ENCODE measurements at places on chromosomes 4 and X.

GRCh38 chr4:161936625-161937550 lies 226.9 kb downstream of the FSTL5 start:
- DNase-seq = no peak

DNA sequence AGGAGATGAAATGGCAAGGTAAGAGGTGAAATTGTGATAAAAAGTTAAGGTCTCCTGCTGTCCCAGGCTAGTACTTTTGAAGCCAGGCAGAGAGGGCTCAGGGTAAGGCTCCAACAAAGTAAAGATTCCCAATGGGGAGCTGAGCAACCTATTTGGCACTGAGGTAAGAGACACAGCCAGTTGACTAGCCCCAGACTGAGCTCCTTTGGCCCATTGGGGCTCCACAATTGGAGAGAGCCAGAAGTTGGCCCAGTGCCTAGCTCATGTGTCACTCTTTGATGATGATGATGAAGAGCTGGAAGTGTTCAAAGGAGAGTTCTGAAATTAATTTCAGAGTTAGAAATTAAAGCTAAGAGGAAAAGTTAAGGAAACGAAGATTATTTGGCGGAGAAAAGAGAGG lies 94.6 kb downstream of the RLIM start:
- DNase-seq = no peak

- DNase-seq = no peak
Measured at GRCh38 chr4:150387981-150388380, 194.0 kb upstream of the MAB21L2 start.

GRCh38 chrX:122046815-122047214 lies 999.4 kb downstream of the GLUD2 start:
- DNase-seq = no peak

- no peak for DNase-seq
Measured at GRCh38 chrX:150688911-150689451, 4.2 kb upstream of the MTMR1 start.

DNA sequence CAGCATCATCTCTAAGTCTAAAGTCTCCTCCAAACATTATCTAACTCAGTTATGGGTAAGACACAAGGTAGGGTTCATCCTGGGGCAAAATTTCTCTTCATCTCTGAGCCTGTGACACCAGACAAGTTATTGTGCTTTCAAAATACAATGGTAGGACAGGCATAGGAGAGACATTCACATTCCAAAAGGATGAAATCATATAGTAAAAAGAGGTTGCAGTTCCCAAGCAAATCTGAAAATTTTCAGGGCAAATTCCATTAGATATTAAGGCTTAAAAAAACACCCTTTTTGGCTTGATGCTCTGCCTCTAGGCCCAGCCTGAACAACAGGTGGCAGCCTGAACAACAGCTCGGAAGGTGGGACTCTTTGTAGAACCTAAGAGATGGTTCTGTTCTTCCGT lies 448.3 kb upstream of the SLIT2 start:
- no peak for DNase-seq

DNA sequence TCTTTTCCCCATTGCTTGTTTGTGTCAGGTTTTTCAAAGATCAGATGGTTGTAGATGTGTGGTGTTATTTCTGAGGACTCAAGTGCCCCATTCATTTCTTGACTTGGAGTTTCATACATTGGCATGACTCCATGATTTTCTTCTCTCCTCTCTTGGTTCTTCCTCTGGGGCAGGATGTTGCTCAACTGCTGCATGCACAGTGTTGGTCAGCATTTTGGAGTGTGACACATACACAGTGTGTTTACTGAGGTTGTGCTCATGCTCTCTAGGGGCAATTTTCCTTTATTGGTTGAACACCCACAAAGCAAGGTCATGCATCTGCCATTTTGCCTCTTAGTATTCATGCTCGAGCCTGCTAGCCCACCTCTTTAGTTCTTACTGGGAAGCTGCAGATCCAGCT lies 1993.8 kb downstream of the ARAP2 start:
- DNase-seq = no peak

DNA sequence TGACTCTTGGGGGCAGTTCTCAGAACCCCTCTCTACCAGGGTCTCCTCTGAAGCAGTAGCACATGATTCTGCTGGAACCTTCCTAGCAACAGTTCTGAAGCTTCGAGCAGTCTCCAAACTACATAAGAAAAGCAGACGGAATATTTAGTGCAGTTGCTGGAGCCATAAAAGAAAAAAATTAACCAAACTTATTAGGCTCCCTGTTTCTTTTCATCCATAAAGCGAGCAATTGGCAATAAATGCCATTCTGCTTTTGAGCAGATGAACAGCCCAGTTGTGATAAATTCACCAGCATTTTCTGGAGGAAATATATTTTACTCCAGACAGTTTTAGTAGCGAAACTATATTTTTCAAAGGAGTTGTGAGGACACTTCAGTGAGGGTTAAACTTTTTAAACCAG lies 250.1 kb upstream of the BOD1L1 start:
- no peak for DNase-seq

- DNase-seq = no peak
Measured at GRCh38 chr4:73735231-73735630, 5.1 kb upstream of the CXCL8 start.

GRCh38 chr4:165299399-165300060 lies 27.9 kb upstream of the MSMO1 start:
- peak; percentile 62 for DNase-seq

DNA sequence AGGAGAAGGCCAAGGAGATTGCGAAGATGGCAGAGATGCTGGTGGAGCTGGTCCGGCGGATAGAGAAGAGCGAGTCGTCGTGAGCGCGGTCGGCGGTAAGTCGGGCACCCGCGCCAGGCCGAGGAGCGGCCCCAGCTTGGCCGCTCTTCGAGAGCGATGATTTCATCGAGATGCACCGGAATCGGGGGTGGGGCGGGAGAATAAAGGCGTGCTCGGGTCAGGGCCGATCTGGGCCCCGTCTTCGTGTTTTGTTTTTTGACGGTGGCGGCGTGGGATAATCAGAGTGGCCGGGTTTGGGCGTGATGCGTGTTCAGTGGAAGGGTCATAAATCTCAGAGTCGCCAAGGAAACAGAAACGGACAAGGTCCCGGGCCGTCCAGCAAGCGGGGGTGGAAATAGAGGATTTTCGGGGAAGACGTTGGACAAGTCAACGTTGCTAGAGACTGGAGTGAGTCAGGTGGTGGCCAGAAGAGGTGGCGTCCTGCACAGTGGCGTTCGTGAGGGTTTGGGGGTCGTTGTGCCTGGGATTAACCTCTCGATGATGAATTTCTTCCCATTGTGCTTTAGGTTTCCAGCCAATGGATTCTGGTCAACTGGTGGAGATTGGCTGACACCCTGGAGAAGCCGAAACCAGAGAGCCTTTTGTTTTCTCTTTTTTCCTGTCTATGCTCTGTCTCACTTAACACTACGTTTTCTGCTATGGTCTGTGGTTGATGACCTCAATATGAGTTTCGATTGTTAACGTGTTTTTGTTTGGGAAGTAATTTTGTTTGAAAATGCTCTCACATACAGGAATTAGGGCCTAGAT lies 882 bp downstream of the MRFAP1 start:
- peak; percentile 71 for DNase-seq

- no peak for DNase-seq
Measured at GRCh38 chr4:8289151-8289750, 19.7 kb downstream of the HTRA3 start.

DNA sequence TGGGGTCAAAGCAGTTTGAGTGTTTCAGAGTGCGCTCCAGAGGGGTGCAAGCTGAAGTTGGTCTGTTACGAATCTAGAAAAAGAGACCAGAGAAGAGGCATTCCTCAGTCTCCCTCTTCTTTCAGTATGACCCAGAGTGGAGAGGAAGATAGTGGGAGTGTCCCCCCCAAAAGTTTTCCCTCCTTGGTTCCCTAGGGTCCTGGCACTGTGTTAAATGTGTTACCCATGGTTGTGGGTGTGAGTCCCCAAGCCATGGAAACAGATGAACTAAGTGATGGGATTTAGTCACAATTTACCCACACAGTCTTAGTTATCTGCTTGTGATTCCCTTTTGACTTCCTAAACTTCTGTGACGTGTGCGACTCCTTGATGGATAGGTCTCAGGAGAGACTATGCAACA lies 27.0 kb upstream of the NAF1 start:
- peak; percentile 1 for DNase-seq

DNA sequence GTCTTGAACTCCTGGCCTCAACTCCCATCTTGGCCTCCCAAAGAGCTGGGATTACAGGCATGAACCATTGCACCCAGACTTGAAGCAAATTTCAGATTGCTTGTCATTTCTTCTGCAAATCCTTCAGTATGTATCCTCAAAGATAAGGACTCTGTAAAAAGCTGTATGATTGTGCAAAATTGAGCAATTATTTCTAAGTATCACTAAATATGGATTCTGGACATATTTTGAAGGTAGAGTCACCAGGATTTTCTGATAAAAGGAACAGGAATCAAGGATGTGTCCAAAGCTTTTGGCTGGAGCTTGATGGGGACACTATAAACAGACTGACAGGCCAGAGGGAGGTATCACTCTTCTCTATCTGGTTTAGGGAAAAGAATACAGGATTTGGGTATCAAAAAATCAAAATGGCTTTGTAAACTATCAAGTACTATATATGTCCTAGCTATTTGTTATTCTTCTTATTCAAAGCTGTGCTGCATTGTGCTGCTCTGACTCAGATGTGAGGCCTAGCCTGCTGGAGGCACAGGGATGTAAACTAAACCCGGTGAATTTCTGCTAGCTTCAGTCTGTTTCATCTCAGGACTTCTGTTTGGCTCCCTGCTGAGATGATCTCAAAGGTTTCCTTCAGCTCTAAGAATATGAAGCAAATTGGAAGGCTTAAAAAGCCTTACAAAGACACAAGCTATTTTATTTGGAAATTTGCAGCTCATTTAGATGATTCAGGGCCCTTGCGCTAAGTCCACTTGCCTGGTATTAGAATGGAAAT lies 8.3 kb downstream of the RPS4X start:
- DNase-seq = no peak

- DNase-seq = peak; percentile 95
Measured at GRCh38 chrX:40174001-40174853, 76.5 kb upstream of the BCOR start.

- DNase-seq = peak; percentile 56
Measured at GRCh38 chr4:10013722-10014121, 7.6 kb downstream of the SLC2A9 start.

- DNase-seq = no peak
Measured at GRCh38 chrX:112687189-112687691, 7.5 kb upstream of the LHFPL1 start.

DNA sequence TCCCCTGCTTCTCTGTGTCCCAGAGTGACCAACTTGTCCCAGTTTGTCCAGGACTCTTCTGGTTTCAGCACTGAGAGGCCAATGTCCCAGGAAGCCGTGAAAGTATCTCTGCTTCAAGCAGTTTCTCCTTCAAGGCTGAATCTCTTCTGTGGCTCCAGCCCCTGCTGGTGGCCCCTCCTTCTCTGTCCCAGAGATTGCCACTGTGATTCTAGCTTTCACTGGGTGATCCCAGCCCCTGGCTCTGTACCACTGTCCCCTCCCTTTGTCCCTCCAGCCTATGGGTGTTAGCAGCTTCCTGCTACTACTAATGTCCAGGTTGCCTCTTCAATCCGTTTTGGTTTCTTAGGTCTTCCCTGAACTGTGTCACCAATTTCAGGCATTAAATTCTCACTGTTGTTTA lies 70.5 kb downstream of the SOX3 start:
- no peak for DNase-seq

GRCh38 chrX:69024161-69024736 lies 141.0 kb downstream of the PJA1 start:
- DNase-seq = no peak

DNA sequence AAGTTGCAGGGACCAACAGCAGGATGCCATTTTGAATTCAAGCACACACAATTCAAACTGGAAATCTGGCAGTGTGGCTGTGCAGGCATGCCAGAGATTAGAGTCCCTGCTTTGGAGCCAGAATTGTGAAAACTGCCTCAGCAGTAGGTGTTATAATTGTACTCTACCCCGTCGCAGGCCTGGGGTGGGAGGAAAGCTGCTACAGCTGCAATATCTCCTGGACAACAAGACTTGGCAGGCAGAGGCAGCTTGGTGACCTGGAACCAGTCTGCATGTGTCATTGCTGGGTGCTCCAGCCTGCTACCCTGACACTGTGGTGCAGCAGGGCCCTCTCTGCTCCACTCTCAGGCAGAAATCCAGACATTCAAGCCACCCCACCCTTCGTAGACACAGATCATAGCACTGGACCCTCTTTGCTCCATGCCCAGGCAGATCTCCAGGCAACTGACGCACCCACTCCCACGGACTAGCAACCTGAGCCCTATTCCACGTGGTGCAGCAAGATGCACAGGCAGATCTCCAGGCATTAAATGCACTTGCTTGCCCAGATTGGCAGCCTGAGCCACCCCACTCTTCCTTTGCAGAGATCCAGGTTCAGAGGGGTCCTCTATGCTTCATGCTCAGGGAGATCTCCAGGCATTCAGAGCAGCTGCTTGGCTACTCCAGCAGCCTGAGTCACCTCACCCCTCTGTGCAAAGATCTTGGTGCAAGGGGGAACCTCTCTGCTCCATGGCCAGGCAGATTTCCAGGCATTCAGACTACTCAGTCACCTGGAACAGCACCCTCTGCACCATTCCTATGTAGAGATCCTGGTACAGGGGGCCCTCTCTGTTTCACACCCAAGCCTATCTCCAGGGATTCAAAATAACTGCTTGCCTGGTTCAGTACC lies 140.5 kb downstream of the LRBA start:
- no peak for DNase-seq

GRCh38 chr4:2535376-2536192 lies 863 bp upstream of the FAM193A start:
- DNase-seq = peak; percentile 74

GRCh38 chr4:67554096-67554495 lies 4.4 kb upstream of the STAP1 start:
- no peak for DNase-seq

GRCh38 chr4:118014831-118015230 lies 19.5 kb upstream of the NDST3 start:
- DNase-seq = no peak

GRCh38 chrX:11267425-11267824 lies 25.8 kb upstream of the AMELX start:
- no peak for DNase-seq

DNA sequence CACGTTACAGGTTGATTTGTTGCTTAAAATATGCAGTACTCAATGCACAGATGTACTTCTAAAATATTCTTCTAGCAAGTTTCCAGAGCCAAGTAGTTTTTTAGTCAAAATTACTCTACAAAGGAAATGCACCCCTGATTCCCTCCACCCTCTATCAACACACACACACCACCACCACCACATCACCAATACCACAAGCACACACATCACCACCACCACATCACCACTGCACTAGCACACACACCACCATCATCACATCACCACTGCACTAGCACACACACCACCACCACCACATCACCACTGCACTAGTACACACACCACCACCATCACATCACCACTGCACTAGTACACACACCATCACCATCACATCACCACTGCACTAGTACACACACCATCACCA lies 105.2 kb upstream of the FRG1 start:
- DNase-seq = no peak

Data from NCI-H1417 (cell line).